Activated CD4-positive, alpha-beta memory T cell treated with anti-CD3 and anti-CD28 coated beads, Interleukin-2, amount 10 ng/mL, durations not matched to agents 7 days and 5 days (primary cell): ENCODE measurements at places on chromosomes 2 and 18. TPM values are rescaled to one million over a fixed set of nuclear protein-coding genes. Genes with fewer than 3 reads are reported as not detected.

C1QL2 gene
- total RNA-seq, result not detected

CPLX4 gene
- total RNA-seq, result not detected

SLC4A5 gene
- total RNA-seq, result 3.4 TPM

UGT1A9 gene
- total RNA-seq, result not detected

NXPH2 gene
- total RNA-seq, result not detected

RMDN2 gene
- 1.5 TPM for total RNA-seq

SLC9A4 gene
- 0.15 TPM for total RNA-seq

CSRNP3 gene
- not detected for total RNA-seq

ANTXR1 gene
- not detected for total RNA-seq

GRCh38 chr2:84996909-84997308 is 25.9 kb downstream of the KCMF1 start:
- peaks cover 17% of the 10 kb centered on the region for H3K36me3 ChIP-seq
- DNase-seq, result no peak
- no peak overlapping the region for H3K27ac ChIP-seq
- H3K27me3 ChIP-seq, result no peaks in the 10 kb centered on the region

GRCh38 chr2:211516537-211516936 is 960.1 kb downstream of the CPS1 start:
- H3K4me3 ChIP-seq, result no peak overlapping the region
- no peak for DNase-seq
- H3K4me1 ChIP-seq, result no peaks in the 10 kb centered on the region
- no peaks in the 10 kb centered on the region for H3K27me3 ChIP-seq

DNA sequence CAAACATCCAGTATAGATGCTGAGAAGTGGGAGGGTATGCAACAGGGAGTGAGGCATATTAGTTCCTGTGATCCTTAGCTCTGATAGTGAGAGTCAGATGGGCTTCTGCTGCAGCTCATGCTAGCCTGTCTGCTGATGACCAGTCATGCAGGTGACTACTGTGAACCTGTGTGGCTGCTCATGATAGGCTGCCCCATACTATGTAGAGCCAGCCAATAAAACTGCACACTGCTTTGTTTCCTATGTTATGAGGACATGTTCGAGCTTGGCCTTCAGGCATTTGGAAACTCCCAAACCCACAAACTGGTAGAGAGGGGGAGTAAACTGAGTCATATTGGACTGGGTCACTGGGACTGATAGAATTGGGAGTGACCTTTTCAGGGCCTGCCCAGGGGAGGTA is 20.1 kb upstream of the SERPINE2 start:
- no peaks in the 10 kb centered on the region for H3K4me1 ChIP-seq
- no peaks in the 10 kb centered on the region for H3K36me3 ChIP-seq
- no peak overlapping the region for H3K27ac ChIP-seq
- DNase-seq, result no peak
- H3K4me3 ChIP-seq, result no peak overlapping the region

GRCh38 chr2:64124571-64124970 is 19.6 kb downstream of the PELI1 start:
- peaks cover 36% of the 10 kb centered on the region for H3K36me3 ChIP-seq
- H3K4me1 ChIP-seq, result peaks cover 18% of the 10 kb centered on the region
- H3K27me3 ChIP-seq, result no peaks in the 10 kb centered on the region
- H3K4me3 ChIP-seq, result no peak overlapping the region
- DNase-seq, result no peak

GRCh38 chr2:64641599-64641998 is 12.1 kb downstream of the SERTAD2 start:
- peaks cover 4% of the 10 kb centered on the region for H3K36me3 ChIP-seq
- H3K27ac ChIP-seq, result no peak overlapping the region
- no peaks in the 10 kb centered on the region for H3K27me3 ChIP-seq
- H3K4me1 ChIP-seq, result peaks cover 54% of the 10 kb centered on the region
- DNase-seq, result no peak

DNA sequence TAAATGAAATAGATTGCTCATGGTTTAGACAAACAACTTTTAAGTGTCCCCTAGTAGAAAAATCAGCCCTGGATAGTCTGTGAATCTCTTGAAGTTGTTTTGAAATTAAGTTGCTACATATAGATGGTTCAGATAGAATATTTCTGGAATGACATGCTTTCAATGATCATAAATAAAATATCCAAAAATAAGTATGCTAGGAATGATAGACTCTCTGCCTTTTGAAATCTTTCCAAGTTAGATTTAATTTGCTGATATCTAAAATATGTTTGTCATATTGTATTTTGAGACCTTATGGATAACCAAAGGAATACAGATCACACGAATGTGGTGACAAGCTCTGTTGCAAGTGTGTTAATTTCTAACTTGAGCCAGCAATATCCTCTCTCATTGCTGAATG is 488.7 kb downstream of the THSD7B start:
- no peaks in the 10 kb centered on the region for H3K27me3 ChIP-seq
- H3K36me3 ChIP-seq, result no peaks in the 10 kb centered on the region
- no peak overlapping the region for H3K27ac ChIP-seq
- DNase-seq, result no peak
- H3K4me1 ChIP-seq, result no peaks in the 10 kb centered on the region
- no peak overlapping the region for H3K4me3 ChIP-seq

GRCh38 chr2:186570604-186571003 is 19.3 kb upstream of the ITGAV start:
- no peaks in the 10 kb centered on the region for H3K36me3 ChIP-seq
- H3K4me3 ChIP-seq, result no peak overlapping the region
- H3K4me1 ChIP-seq, result peaks cover 2% of the 10 kb centered on the region
- no peak overlapping the region for H3K27ac ChIP-seq
- H3K27me3 ChIP-seq, result peaks cover 9% of the 10 kb centered on the region
- DNase-seq, result no peak

GRCh38 chr2:70083344-70084156 is 3.7 kb upstream of the PCBP1 start:
- peaks cover 55% of the 10 kb centered on the region for H3K36me3 ChIP-seq
- H3K27ac ChIP-seq, result peak overlapping the region; percentile 81
- DNase-seq, result peak; percentile 64
- H3K4me1 ChIP-seq, result peaks cover 63% of the 10 kb centered on the region

- no peak overlapping the region for H3K27ac ChIP-seq
- no peaks in the 10 kb centered on the region for H3K4me1 ChIP-seq
- H3K27me3 ChIP-seq, result no peaks in the 10 kb centered on the region
- H3K4me3 ChIP-seq, result no peak overlapping the region
- no peaks in the 10 kb centered on the region for H3K36me3 ChIP-seq
- no peak for DNase-seq
These were observed 856.3 kb downstream of the DSC3 start for GRCh38 chr18:30186245-30186644.

DNA sequence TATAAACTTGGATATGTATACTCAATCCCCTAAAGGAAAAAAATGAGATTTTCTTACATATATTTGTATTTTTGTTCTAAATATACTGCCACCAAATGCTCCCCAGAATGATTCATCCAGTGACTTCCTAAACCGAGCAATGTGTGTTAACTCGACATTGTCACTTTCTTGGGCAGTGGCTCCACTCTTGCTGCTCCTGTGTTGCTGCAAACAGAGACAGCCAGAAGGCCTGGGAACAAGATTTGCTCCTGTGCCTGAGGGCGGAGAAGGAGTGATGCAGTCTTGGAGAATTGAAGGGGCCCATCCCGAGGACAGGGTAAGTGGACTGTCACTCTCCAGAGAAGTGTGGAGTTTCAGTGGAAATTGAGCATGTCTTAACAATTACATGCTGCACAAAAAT is 32.7 kb downstream of the DSG4 start:
- DNase-seq, result no peak
- no peaks in the 10 kb centered on the region for H3K36me3 ChIP-seq
- no peak overlapping the region for H3K4me3 ChIP-seq
- H3K27me3 ChIP-seq, result no peaks in the 10 kb centered on the region
- no peak overlapping the region for H3K27ac ChIP-seq

DNA sequence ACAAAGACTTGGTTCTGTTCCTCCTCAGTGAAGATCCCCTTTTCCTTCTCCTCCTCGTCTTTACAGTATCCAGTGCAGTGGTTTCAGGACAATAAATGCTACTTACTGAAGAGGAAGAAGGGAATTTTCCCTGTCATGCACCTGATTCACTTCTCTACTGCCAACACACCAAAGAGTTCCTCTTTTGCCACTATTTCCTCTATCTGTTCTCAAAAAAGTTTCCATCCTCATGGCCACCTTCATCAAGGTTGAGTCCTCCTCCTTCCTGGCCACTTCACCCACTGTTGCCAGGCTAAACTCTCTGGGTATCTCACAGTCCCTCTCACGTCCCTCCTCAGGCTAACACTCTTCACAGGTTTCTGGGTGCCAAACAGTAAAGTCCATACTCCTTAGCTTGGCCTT is 41.7 kb downstream of the PLEKHM3 start:
- no peaks in the 10 kb centered on the region for H3K27me3 ChIP-seq
- no peak for DNase-seq
- peaks cover 5% of the 10 kb centered on the region for H3K4me1 ChIP-seq

GRCh38 chr2:170714381-170715061 is 616 bp upstream of the SP5 start:
- H3K27me3 ChIP-seq, result peaks cover 78% of the 10 kb centered on the region
- H3K36me3 ChIP-seq, result no peaks in the 10 kb centered on the region
- H3K4me1 ChIP-seq, result peaks cover 23% of the 10 kb centered on the region
- peak overlapping the region; percentile 2 for H3K27ac ChIP-seq
- no peak for DNase-seq

- H3K4me3 ChIP-seq, result peak overlapping the region; percentile 79
- H3K27me3 ChIP-seq, result peaks cover 81% of the 10 kb centered on the region
- H3K27ac ChIP-seq, result no peak overlapping the region
- DNase-seq, result no peak
- H3K4me1 ChIP-seq, result peaks cover 39% of the 10 kb centered on the region
These were observed 1.2 kb downstream of the TLX2 start for GRCh38 chr2:74515271-74515980.

DNA sequence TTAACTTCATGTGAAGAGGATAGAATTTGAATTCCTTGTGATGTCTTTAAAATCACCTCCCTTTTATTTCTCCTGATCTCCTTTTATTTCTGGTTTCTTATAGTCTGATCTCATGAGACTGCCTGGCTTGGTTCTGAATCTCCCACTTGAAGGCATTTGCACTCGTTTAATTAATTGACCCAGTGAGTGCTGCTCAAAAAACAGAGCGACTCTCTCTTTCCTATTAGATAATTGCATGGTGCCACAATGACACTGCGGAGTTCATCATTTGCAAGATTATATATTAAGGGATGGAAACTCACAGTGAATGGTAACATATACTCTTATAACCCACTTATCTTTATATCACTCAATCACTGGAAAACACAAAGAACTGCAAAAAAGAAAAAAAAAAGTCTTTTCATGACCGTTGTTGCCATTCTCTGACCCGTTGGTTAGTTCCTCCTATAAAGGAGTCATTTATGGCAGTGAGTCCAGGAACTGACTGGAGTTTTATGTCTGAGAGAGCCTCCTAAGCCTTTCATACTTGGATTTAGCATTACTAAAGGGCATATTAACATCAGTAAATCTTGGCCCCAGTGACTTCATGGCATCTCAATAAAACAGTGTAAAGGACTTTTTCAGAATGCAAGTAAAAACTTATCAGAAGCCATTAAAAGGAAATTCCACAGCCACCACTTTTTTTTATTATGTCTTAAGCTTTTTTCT is 103.3 kb upstream of the EPHA4 start:
- H3K27ac ChIP-seq, result no peak overlapping the region
- H3K4me3 ChIP-seq, result no peak overlapping the region
- no peaks in the 10 kb centered on the region for H3K4me1 ChIP-seq
- no peaks in the 10 kb centered on the region for H3K27me3 ChIP-seq

DNA sequence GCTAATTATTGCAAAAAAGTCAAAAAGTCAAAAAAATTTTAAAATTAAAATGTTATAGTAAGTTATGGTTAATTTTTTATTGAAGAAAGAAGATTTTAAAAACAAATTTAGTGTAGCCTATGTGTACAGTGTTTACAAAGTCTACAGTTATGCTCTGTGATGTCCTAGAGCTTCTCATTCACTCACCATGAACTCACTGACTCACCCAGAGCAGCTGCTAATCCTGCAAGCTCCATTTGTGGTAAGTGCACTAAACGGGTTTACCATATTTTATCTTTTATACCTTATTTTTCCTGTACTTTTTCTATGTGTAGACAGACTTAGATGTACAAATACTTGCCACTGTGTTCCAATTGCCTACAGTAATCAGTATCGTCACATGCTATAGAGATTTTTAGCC is 788.2 kb downstream of the DSC3 start:
- no peaks in the 10 kb centered on the region for H3K27me3 ChIP-seq
- H3K27ac ChIP-seq, result no peak overlapping the region
- no peaks in the 10 kb centered on the region for H3K4me1 ChIP-seq

GRCh38 chr2:62302631-62303435 is 106.9 kb downstream of the B3GNT2 start:
- peaks cover 57% of the 10 kb centered on the region for H3K4me1 ChIP-seq
- no peak for DNase-seq
- no peaks in the 10 kb centered on the region for H3K36me3 ChIP-seq
- peak overlapping the region; percentile 51 for H3K27ac ChIP-seq

- DNase-seq, result no peak
- peaks cover 38% of the 10 kb centered on the region for H3K36me3 ChIP-seq
- no peak overlapping the region for H3K4me3 ChIP-seq
These were observed 11.9 kb downstream of the MSH2 start for GRCh38 chr2:47414682-47415458.

DNA sequence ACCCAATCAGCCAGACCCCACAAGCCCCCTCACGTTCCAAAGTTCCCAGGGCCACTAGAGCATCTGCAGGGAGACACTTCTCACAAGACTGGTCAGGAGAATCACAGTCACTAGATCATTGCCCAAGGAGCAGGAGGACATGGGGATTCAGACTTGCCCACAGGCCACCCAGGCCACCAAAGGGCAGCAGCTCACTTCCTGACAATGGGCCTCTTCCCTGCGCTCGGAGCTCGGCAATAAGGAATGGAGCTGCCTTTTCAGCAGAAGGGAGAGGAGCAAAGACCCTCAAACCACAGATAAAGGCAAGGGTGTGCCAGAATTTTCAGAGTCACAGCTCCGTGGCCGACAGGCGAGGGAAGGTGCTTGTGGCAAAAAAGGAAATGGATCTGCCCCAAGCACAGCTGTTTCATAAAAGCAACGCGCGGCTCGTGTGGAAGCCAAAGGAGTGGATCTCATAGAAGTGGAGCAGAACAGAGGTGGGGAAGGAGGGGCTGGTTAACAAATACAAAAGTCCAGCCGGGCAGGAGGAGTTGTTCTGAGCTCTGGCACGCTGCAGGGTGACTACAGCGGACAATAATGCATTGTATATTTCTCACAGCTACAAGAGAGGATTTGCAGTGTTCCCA is 72.1 kb downstream of the EDAR start:
- no peak for DNase-seq
- no peaks in the 10 kb centered on the region for H3K4me1 ChIP-seq
- no peak overlapping the region for H3K4me3 ChIP-seq
- no peaks in the 10 kb centered on the region for H3K36me3 ChIP-seq
